ENCODE measurements at places on chromosomes 12 and 14.
A peak's percentile ranks its signal among the peaks of the same experiment; 100 is the strongest.

GRCh38 chr12:114625294-114625851, 58.6 kb downstream of the TBX3 start:
- DNase-seq: peak; percentile 33

DNA sequence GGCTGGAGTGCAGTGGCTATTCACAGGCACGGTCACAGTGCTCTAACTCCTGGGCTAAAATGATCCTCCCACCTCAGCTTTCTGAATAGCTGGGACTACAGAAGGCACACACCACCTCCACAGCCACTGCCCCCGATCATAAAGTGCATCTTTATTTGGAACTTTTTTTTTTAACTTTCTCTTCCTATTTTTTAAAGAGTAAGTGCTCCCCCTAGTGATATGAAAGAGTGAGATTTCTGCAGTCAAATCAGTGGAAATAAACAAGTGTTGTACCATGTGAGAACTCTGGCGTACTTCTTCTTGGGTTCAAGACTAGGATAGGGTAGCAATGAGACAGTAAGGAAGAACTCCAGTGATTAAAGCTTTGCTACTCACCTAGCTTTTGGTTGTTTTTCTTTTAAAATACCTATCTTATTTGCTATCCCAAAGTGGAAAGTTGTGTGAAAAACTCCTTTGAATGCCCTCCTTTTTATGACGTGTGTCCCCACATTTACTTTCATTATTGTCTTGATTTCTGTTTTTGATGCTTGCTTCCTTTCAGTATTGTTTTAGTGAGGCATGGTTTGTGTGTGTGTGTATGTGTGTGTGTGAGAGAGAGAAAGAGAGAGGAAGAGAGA, 6.6 kb downstream of the PPP4R4 start:
- DNase-seq: peak; percentile 25

GRCh38 chr12:12017135-12017581, 53.6 kb upstream of the BCL2L14 start:
- no peak for DNase-seq

GRCh38 chr12:56816491-56816890, 53.4 kb downstream of the HSD17B6 start:
- no peak for DNase-seq

DNA sequence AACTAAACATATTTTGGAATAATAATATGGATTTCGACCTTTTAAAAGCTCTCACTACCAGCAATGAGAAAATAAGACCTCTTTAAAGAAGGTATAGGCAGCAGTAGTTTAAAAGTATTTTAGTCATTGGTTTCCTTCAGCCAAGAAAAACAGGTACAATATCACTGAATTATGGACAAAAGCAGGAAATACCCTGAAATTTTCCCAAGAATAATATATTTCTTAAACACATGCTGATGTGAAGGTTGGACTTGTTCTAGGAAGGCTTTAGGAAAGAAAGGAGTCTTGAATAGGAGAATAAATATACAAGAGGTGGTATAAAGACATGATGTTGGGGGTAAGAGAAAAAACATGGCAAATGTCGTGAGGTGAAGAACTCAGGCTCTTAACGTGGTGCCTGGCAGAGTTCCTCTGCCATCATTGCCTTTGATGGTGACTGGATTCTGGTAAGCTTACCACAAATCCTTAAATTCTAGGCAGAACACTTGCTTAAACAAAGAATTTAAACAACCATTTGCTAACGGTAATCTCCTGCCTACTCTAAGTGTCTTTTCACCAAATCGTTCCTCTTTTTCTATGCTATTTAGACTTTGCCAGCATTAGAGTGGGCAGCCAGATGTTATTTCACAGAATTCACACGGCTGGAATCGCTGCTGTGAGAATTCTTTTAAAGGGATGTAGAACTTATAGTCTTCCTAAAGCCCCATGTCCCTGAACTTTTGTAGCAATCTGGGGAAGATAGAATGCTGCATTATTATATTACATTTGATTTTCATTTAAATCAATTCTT, 11.9 kb upstream of the NUDT4 start:
- DNase-seq: no peak
